ENCODE measurements at places on chromosomes 5 and 9.

GRCh38 chr5:53892224-53892623, 331.8 kb downstream of the NDUFS4 start:
- no peak for DNase-seq

- DNase-seq, result peak; percentile 16
These were observed 2.3 kb downstream of the FAM221B start for GRCh38 chr9:35826071-35826701.

- DNase-seq, result no peak
These were observed 102.5 kb upstream of the SLC44A1 start for GRCh38 chr9:105141976-105142250.

- DNase-seq, result peak; percentile 74
These were observed 154.0 kb downstream of the FRMD3 start for GRCh38 chr9:83384214-83384613.

DNA sequence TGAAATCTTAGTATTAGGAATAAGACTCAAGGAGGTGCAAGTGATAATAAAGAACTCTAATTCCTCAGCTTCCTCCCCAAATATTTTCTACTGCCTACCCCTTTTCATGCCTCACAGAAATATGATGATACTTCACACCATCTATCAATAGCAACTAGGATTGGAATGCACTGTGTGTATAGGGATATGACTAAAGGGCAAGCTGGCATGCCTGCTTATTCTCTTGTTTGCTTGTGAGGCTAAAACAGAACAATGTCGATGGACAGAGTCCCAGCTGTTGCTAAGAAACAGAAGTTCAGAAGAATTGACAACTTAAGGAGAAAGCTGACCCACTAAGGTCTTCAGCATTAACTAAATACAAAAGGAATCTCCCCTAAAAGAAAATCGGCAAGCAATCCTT, 9.7 kb upstream of the CHD1 start:
- DNase-seq, result no peak

GRCh38 chr9:87002517-87002916, 55.2 kb upstream of the GAS1 start:
- DNase-seq, result no peak

- no peak for DNase-seq
These were observed 59.2 kb downstream of the CRB2 start for GRCh38 chr9:123414936-123415930.

GRCh38 chr5:32836176-32836575, 125.1 kb downstream of the NPR3 start:
- no peak for DNase-seq

GRCh38 chr5:172504701-172505402, 50.5 kb upstream of the SH3PXD2B start:
- DNase-seq, result no peak

DNA sequence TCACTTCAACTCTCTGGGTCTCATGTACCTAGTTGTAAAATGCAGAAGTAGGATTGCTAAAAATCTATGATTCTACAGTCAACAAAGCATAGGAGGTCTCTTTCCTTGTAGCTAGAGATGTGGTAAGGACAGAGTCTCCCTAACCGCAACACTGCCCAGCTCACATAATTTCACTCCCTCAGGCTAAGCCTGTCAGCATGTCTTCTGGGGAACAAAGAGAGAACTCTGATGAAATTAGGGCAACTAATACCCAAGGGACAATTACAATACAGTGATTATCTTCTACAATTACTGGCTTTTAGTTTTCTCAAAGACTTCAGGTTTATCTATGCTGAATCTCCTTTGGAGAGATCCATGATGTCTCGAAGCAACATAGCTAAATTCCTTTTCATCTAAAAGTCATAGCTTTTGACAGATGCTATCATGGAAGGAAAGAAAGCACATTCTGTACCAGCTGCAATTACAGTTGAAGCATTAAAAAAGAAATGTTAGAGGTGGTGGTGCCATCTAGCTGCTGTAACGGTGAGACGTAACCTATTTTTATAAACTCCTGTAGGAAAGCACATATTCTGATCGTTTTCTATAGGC, 141.1 kb upstream of the TARS1 start:
- peak; percentile 15 for DNase-seq

DNA sequence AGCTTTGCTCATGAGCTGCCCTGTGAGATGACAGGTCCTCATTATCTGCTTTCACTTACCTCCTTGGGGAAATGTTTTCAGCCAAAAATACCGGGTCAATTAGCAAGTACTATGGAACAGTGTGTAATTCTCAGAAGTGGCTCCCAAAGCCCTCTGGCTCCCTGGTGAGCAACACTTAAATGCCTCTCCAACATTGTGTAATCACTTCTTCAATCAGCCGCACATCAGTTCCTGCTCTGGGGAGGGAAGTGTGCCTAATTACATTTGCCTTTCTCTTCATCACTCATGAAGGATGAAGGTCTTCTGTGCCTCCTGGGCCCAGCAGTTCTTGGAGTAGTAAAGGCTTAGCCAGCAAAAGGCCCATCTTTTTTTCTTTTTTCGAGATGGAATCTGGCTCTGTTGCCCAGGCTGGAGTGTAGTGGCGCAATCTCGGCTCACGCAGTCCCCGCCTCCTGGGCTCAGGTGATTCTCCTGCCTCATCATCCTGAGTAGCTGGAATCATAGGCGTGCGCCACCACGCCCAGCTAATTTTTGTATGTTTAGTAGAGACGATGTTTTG, 23.1 kb downstream of the NIM1K start:
- DNase-seq, result no peak

- no peak for DNase-seq
These were observed 86.9 kb upstream of the GDNF start for GRCh38 chr5:37926732-37927131.

DNA sequence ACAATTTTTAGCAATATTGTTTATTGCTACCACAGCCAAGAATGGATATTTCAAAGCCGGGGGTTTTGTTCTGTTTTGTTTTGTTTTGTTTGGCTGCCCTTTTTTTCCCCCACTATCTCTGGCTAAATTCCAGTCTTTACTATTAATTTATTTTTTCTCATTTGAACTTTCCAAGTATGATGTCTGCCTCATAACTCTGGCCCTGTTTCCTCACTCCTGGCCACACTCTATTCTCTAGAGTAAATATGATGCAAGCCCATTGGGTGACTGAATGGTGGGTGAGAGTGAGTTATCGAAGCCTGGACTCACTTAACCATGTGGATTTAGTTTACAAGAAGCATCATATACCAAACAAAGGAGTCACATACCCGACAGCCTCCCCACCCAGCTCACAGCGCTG, 41.9 kb downstream of the WDR36 start:
- no peak for DNase-seq

DNA sequence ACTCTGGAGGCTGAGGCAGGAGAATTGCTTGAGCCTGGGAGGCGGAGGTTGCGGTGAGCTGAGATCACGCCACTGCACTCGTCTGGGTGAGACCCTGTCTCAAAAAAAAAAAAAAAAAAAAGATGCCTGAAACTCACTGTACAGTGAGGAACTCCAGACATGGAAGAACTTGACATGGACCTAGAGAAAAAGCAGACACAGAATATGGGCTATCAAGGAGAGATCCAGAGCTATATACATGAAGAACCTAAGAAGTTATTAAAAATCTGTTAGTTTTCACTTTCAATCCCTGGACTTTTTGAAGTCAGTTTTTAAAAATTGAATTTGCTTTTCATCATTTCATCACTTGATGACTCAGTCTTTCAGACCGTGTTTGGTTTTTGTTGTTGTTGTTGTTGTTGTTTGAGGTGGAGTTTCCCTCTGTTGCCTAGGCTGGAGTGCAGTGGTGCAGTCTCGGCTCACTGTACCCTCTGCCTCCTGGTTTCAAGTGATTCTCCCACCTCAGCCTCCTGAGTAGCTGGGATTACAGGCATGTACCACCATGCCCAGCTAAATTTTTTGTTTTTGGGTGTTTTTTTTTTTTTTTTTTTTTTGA, 20.3 kb downstream of the PAIP2 start:
- DNase-seq, result no peak

DNA sequence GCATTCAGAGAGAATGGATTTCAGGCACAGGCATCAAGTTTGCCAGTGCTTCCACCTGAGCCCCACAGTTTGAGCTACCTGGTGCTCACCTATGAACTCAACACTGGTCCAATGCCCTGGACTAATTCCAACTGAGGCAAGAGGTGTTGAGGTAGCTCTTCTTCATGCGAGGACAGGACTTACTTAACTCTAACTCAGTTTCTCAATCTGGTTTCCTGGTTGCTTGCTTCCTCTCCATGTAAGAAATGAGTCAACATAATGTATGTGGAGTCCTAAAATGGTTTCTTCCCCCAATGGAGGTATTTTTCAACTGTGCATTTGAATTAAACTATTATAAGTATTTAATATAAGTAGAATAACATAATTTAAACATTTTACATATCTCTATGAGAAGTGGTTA, 523.6 kb upstream of the DAB2 start:
- DNase-seq, result no peak

- DNase-seq, result no peak
These were observed 34.6 kb downstream of the HABP4 start for GRCh38 chr9:96484521-96484931.

DNA sequence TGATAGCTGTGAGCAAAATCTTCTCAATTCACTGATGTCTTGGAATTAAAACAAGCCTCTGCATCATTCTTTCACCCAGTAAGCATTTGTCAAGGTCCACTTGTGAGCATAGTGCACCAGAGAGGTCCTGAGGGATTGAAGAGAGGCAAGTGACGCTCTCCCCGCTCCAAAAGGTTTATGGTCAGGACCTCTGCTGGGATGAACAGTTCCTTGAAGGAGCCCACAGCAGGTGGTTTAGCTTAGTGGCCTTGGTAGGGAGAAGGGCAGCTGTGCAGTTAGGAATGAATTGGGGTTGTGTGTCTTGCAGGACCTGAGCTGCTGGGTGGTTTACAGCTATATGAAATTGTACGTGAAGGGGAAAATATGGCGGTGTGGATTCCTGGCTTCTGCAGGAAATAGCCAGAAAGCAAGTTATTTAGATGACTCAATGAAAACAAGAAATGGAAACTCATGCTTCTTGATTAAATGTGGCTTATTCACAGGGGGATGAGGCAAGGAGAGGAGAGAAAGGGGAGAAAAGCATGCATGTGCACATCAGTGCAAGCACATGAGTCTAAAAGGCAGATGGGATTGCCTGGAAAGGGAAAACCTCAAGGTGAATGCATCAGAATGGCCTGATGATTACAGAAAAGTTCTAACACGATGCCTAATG, 42.0 kb downstream of the SUB1 start:
- no peak for DNase-seq

GRCh38 chr5:7930011-7930410, 61.1 kb downstream of the MTRR start:
- no peak for DNase-seq

DNA sequence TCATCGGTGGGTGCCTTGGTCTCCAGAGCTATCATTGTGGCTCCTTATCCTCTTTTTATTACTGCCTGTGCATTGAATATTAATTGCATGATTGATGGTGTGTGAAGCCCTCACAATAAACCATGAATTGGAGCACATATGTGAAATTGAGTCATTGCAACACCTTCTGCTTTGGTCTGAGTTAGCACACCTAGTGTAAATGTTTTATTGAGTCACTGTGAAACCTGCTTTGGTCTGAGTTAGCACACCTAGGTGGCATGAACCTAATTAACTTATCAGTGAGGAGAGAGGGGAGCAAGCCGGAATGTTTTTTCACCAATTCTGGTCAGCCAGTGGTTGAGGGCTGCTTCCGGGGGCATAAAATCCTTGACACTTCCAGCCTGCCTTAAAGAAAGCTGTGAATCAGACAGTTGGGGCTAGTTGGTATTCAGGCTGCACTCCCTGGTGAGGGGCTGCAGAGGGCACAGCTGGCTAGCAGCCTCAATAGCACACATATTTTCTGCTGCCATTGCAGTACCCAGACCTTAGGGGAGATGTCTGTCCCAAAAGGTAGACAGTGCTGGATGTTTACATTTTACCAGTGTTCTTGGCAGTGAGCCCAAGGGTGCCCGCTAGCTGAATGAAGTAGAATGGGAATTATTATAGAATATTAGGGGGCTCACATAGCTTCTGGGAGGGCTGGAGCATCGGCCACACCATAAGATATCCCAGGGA, 76.5 kb upstream of the GOLM1 start:
- peak; percentile 25 for DNase-seq

DNA sequence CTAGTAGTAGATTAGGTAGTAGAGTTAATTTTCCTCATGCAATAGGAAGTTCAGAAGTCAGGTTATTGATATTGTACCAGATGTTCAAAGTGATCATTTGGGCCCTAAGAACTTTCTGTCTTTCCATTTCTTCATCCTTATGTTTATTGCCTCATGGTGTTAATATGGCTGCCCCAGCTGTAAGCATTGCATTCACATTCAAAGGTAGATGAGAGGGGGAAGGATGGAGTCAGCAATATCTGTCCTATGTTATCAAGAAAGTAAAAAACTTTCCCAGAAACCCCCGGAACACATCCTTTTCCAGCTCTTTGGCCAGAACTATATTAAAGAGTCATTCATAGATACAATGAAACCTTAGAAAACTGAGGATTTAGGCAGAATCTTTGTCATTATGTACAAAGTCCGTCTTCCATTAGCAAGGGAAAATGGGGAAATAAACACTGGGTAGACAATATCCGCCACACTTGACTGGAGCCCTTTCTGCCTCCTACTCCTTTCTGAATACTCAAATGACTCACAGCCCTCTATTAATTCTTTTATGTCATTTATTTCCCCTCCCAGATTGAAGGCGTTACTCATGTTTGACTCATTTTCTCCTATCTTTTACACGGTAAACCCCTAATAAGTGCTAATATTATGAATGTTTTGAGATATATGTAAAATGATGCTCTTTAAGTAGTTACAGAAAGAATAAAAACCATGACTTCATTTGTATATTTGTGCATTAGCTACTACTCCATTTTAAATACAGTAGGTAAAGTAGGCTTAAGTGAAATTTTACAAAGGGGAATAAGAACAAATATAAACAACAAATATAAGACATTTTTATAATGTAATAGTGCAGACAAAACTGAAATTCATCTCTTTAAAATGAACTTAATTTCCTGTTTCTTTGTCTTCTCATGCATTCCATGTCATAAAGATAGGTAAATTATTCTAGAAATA, 127.6 kb downstream of the SLF1 start:
- no peak for DNase-seq

GRCh38 chr5:142670804-142671203, 15.1 kb downstream of the FGF1 start:
- DNase-seq, result no peak

DNA sequence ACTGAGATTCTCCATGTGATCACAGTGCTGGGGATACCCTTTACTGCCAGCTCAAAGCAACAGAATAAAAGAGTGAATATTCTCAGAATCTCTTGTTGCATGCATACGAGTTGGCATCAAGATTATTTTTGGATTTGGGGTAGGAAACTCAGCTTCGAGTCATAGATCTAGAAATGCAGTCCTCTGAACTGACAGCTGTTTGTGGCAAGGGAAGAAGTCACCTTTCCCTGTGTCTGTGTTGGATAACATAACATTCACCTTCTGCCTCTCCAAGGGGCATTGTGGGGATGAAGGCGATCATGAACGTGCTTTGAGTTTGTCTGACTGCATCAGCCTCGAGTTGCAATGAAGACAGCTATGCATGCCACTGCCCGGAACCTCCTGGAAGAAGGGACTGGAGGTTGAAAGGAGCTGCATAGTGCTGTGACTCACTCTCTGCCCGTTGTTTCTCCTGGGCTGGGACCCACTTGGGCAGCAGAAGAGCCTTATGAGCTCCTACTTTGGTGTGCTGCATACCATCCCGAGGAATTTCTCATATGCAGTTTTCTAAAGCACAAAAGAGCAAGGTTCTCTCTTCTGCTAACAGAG, 231.7 kb downstream of the ARHGAP26 start:
- DNase-seq, result no peak

Data from SHP77 (cell line).